ENCODE measurements at places on chromosomes 1 and 21.

DNA sequence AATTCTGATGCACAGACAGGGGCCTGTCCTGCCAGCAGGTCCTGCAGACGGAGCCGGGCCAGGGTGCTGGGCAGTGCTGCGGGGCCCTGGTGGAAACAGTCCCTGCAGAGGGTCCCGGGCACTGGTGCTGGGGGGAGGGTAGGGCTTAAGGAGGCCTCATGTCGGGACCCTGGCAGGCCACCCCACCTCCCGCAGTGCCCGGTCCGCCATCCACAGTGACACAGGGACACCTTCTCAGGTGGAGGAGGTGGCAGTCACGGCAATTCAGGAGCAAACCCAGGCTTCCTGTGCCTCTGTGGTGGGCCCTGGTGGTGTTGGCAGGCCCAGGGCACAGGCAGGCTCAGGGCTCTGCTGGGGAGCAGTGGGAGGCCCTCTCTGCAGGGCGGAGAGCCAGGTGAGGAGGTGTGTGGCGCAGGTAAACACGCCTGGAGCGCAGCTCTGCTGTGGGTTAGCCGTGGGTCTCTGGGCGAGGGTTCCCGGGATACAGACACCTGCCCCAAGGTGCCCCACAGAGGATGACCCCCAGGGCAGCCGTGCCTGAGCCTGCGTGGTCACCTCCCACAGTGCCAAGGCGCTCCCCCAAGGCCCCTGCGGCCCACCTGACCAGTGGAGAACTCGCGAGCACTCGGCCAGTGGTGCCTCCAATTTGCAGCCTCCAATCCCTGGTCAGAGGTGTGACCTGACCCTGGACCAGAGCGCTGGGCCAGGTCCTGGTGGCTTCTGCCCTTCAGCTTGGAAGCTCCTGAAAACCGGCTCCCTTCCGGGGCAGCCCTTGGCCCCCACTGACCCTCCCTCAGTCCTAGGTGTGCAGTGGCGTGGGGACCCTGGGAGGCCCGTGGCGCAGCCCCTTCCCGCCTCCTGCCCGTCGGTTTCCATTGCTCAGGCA, 19.2 kb downstream of the COL18A1 start:
- DNase-seq = no peak

- no peak for DNase-seq
These were observed 155.8 kb upstream of the KAZN start for GRCh38 chr1:14442669-14443068.

DNA sequence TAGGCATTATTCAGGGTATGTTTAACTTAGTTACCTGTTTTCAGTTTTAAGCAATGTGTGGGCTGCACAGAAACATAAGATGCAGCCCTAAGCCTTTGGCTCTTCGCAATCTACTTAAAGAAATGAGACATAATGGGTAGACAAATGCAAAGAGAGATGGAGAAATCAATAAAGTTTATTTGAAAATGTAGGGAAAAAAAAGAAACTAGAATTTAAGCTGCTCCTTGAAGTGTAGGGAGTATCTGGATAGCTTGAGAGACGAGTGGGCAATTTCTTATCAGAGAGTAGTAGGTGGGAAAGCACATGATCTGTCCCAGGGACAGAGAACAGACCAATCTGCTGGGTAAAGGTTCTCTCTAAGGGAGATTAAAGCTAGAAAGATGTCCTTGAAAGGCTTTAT, 8.9 kb downstream of the WNT2B start:
- DNase-seq = no peak

GRCh38 chr1:107545056-107545577, 404.3 kb downstream of the NTNG1 start:
- no peak for DNase-seq

DNA sequence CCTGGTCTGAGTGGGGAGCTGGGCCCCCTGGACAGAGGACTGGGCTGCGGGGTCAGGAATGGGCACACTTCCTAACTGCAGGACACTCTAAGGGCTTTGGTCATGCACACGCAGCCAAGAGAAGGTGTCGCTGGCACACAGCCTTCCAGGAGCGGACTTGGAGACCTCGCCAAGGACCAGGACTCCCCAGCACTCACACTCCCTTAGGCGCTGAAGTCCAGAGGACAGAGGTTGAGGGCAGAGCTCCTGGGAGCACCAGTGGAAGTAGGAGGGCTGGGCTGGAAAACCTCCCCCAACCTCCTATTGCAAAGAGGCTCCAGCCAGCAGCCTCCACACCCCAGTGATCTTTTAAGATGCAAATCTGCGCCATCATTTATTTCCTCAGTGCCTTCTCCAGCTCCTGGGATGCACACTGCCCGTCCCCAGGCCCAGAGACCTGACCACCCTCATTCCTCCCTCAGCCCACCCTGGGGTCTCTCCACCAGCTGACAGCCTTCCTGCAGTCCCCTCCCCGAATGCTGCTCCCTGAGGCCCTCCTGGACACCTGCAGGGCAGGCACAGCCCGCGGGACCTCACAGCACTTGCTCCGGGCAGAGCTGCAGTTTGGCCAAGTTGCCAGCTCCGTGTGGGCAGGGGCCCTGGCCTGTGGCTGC, 3.0 kb downstream of the TSPEAR start:
- DNase-seq = no peak

- DNase-seq = no peak
These were observed 43.4 kb downstream of the HSD3B1 start for GRCh38 chr1:119550381-119550780.

GRCh38 chr1:210125143-210125542, 107.5 kb upstream of the SERTAD4 start:
- no peak for DNase-seq

DNA sequence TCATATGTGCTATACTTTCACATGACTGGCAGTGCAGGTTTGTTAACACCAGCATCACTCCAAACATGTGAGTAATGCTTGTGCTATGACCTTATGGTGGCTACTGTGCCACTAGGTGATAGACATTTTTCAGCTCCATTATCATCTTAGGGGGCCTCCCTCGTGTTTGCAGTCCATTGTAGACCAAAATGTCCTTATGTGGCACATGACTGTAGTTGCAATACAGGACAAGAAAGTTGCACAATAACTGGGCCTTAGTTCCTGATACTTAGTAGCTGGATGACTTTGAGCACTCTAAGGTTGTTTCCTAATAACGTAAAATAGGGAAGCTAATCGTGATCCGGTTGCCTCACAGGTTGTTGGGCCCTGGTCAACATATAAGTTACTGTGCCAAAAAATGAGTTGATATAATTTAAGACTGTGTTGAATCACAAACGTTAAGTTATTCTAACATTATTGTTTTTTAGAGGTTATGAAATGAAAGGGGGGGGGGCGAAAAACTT, 511 bp upstream of the SNX27 start:
- peak; percentile 74 for DNase-seq

GRCh38 chr1:7781501-7781900, 2.6 kb upstream of the PER3 start:
- DNase-seq = no peak

- no peak for DNase-seq
These were observed 36.1 kb downstream of the DDX20 start for GRCh38 chr1:111791776-111792175.

GRCh38 chr1:67367370-67368045, 59.8 kb downstream of the IL12RB2 start:
- DNase-seq = no peak

- no peak for DNase-seq
These were observed 2.6 kb downstream of the PRDM2 start for GRCh38 chr1:13702425-13703127.

- no peak for DNase-seq
These were observed 51.6 kb downstream of the GNG4 start for GRCh38 chr1:235597867-235598553.

- no peak for DNase-seq
These were observed 49.8 kb downstream of the GREM2 start for GRCh38 chr1:240562111-240562590.

- no peak for DNase-seq
These were observed 314.2 kb upstream of the POU3F1 start for GRCh38 chr1:38360807-38361206.

- DNase-seq = no peak
These were observed 372.8 kb upstream of the PKN2 start for GRCh38 chr1:88311265-88311664.

GRCh38 chr1:22507587-22507986, 55.7 kb upstream of the EPHA8 start:
- no peak for DNase-seq

GRCh38 chr1:117051224-117052064, 8.7 kb upstream of the TTF2 start:
- no peak for DNase-seq

GRCh38 chr1:8562881-8563865, 245.3 kb downstream of the SLC45A1 start:
- no peak for DNase-seq

DNA sequence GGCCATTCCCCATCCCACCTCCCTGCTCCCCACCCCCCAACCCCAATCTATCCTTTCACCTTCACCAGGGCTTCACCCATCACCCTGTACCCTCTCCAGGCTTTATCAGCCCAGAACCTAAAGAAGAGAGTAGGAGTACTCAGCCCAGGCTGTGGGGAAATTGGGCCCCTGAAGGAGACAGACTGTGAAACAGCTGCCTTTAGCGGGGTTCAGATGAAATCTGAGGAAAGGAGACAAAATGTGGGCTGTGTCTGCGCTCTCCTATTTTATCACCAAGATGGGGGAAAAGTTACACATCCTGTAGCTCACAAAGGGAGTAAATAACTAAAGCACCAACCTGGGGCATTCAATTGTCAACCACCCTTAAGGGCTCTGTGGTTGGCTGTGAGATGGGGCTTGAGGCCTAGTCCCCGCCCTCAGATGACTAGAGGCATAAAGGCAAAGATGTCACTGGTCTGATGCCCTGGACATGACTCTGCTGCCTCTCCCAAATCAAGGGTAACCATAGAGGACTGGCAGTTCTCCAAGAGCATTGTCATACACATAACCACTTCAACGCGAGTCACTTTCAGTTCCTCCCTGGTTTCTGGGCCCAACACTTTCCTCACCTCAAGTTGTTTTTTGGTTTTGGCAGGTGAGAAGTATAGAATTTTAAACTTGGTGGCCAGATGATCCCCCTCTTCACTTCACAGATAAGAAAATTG, 30.0 kb downstream of the SLC27A3 start:
- peak; percentile 41 for DNase-seq

- no peak for DNase-seq
These were observed 1014.5 kb downstream of the BRINP3 start for GRCh38 chr1:189463166-189463565.

- no peak for DNase-seq
These were observed 10.0 kb upstream of the GJB3 start for GRCh38 chr1:34770891-34771504.

- peak; percentile 23 for DNase-seq
These were observed 894 bp downstream of the EPB41 start for GRCh38 chr1:28915031-28915895.

DNA sequence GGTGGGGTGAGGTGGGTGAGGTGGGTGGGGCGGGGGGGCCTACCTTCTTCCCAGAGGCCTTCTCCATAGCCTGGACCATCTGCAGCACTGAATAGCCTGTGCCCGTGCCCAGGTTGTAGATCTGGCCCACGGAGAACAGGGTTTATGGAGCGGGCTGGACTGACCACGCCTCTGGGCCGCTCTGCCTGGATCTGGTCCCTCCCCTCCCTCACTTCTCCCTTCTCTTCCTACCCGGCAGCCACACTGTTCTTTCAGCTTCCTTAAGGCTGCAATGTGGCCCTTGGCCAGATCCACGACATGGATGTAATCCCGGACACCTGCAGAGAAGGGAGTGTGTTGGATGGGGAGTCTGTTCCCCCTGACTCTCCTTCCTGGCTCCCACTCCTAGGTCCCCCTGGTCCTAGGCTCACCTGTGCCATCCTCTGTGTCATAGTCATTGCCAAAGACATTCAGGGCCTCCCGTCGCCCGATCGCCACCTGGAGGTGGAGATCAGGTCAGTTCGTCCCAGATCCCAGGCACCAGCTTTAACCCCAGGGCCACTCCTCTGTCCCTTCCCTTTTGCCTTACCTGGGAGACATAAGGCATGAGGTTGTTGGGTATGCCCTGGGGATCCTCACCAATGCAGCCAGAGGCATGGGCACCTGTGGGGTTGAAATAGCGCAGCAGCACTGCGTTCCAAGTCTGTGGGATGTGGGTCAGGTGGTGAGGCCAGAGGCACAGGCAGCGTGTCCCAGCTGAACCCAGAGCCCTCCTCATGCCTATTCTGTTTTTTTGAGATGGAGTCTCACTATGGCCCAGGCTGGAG, 3.9 kb downstream of the GALE start:
- no peak for DNase-seq

DNA sequence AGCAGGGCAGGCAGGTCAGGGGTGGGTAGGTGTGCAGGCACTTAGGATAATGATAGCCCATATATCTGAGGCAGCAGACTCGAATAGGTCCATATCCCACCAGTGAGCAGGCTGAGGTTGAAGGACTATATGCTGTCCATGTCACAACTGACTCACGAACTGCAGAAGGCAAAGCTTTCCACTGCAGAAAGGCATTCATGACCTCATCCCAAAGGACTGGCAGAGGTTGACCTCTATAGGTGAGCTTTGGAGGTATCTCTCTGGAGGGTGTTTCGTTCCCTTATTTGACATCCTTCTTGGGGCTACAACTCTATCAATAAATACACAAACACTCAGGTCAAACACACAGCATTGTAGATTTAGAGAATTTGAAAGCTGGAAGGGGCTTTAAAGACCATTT, 42.8 kb upstream of the MARK1 start:
- DNase-seq = no peak

DNA sequence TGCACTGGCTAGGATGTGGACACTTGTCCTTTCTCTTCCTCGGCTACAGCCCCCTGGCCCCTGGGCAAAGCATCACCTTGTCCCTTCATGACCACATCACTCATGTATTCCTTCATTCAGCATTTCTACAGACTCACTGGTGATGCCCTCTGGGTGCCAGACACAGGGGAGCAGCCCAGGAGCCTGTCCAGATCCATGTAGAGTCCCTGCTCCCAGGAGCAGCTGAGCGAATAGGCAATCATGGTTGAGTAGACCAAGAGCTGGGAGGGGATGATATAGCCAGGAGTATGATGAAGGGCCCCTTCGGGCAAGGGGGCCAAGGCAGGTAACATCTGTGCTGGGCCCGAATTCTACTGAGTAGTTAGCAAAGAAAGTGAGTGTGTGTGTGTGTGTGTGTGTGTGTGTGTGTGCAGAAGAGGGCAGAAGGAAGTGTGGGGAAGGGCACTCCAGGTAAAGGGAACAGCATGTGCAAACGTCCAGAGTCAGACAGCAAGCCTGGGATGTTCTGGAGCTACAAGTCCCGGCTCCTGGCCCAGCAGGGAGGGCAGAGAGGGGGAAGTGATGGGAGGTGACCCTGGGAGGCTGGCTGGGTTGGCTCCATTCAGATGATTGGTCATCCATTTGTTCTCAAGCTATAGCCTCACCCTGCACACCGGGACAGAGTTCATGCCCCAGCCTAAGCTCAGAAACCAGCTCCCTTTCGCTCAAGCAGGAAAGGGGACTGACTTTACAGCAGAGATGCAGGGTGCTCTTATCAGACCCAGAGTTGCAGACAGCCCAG, 21.0 kb upstream of the PIK3CD start:
- DNase-seq = no peak

DNA sequence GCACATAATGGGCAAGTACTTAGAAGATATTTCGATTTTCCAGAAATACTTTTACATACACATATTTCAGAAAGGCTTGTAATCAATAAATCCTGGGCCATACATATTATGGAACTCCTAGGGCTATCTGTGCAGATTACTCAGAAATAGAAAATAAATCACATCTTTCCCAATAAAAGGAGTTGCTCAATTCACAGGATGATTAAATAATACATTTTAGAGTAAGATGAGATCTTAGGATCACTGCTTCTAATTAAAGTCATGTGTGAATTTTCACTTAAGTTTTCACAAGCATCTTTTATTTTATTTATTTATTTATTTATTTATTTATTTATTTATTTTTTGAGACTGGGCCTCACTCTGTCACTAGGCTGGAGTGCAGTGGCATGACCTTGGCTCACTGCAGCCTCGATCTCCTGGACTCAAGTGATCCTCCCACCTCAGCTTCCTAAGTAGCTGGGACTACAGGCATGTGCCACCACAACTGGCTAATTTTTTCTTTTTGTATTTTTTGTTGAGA, 144.2 kb downstream of the HIVEP3 start:
- DNase-seq = no peak

Measured in KG1 (cell line).